ENCODE measurements at places on chromosomes 5 and 9.

DNA sequence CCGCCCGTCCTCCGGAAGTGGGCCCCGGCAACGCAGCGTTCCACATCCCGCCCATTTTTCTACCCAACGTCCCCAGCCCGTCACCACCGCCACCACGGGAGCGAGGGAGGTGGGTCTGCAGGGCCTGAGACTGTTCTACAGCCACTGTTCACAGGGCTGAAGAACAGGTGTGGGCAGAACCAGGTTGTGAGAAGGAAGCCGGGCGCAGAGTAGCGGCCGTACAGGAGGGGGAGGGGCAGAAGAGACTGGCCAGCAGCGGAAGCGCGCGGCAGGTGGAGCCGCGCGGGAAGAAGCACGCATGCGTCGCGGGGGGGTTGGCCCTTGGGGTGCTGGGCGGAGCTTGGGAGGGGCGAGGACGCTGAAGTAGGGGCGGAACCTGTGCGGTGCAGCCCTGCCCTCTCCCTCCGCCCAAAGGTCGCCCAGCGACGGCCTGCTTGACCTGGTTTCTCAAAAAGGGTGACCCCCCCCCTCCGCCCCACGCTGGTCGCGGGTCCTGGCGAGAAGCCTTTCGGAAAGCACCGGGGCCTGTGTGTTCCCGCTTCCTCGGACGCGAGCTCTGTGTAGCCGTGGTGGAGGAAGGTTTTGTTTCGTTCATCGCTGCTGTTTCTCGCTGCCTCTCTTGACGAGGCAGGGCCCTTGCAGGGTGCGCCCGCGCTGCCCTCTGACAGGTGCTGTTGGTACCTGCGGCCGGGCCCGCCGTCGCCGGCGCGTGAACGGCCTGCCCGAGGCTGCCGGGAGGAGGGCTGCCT lies 7.8 kb upstream of the MGAT1 start:
- peak; percentile 94 for DNase-seq

GRCh38 chr5:134511796-134512660 lies 13.4 kb upstream of the JADE2 start:
- no peak for DNase-seq

DNA sequence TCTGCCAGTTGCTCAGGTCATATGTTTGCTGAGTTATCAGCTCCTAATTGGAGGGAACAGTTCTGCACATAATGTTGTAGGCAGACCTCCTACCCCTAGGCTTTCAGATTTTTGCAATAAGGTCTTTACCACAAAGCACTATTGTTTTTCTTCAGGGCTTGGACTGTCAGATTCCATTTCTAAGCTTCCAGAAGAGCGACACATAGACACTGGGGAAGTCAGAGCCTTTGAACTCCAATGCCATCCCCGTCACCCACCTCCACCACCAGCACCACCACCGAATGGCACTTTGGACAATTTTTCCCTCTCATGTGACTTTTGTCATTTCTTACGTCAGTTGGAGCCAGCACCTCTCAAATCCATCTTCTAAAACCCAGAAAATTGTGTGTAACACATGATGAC lies 28.3 kb upstream of the SPRY4 start:
- no peak for DNase-seq

DNA sequence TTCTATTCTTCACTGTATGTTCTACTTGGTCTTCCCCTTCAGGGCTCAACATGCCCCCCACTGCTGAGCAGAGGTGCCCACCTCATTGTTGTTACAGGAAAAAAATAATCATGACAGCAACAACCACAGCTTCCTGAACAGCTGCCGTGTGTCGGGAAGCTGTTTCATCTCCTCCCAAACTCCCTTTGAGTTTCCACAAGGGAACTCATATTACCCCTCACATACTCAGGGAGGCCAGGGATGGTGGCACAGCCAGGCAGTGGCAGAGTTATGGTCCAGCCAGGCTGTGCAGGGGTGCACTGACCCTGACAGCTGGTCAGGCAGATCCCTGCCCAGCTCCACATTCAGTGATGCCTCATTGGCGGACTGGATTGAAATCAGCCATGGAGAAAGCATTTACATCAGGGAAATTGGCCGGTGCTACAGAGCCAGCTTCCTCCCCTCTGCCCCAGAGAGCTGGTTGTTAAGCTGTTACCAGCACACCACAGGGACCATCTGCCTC lies 37.3 kb downstream of the SARDH start:
- no peak for DNase-seq

DNA sequence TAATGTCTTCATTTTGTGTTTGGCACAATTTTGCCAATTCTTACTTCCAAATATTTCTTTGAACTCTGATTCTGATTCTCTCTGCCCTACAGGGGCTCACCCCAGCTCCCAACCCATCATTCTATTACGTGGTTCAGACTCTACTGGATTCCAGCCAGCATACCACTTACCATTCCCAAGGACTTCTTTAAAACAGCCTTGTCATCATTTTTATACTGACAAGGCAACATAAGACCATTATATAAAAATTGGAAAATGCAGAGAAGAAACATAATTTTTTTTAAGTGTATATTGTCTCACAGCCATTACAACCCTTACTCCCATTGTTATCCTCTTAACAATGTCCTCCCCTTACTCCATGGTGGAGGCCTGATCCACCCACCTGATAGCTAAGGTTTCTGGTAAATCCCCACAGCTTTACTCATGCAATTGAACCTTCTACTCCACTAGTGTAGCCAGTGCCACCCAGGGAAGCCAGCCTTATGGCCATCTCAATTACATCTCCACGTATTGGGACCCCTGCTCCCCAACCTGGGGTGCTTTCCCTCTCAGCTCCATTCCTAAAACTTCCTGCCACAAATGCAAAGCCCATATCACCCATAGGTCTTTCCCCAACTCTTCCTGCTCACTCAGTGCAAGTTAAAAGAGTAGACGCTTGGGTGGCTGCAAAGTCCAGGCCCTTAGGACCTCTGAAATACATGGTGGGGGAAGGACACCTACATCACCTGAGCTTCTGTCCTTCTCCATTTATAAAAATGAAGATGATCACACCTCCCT lies 19.1 kb downstream of the UGT3A2 start:
- DNase-seq = no peak
